ENCODE measurements at places on chromosomes 5 and 9.

DNA sequence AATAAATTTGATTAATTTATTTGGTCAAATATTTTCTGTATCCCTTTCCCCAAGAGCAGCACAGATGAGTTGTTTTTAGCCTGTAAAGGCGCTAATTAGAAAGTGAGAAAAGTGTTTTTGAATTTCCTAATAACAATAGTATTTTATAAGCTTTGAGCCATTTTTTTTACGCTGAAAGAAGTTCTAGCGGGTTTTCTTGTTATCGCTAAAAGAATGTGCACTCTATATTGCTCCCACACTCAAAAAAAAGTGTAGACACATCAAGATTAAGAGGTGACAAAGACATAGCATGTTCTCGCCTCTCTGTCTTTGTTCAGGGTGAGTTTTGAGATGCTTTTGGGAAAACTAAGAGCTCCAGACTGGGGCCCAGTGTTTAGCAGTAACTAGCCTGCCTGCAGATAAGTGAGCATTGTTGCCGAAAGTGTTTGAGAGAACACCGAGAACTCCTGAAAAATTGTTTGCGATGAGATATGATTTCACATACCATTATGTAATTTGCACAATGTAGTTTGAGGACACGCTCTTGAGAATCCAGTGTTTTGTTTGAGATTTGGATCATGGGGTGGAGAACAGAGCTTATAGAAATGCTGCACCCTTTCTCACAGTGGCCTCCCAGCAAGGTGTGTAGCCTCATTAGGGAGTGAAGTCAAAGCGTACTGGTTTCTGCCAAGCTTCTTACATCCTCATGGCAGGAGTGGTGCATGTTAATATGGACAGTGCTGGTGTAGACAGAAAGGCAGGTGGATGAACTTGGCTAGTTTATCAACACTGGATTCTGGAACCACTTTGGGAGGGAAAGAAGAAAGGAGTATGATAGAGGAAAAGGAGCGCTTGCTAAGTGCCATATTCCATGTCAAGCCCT is 1.5 kb downstream of the F2R start:
- DNase-seq: no peak

DNA sequence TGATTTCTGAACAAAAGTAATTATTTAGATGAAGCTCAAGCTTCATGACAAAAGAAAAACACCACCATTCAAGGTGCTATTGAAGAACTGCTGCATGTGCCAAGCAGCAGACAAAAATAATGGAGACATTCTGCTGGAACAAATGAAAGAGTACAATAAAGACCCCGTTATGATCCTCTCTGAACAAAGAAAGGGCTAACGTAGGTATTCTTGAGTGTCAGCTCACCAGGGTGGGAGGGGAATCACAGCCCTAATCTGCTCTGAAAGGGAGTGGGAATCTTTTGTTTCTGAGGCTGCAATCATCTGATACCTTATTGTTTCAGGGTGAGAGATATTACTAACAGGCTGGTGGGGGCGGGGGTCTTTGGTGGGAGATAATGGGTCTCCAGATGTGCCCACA is 15.4 kb downstream of the CEMIP2 start:
- DNase-seq: no peak

DNA sequence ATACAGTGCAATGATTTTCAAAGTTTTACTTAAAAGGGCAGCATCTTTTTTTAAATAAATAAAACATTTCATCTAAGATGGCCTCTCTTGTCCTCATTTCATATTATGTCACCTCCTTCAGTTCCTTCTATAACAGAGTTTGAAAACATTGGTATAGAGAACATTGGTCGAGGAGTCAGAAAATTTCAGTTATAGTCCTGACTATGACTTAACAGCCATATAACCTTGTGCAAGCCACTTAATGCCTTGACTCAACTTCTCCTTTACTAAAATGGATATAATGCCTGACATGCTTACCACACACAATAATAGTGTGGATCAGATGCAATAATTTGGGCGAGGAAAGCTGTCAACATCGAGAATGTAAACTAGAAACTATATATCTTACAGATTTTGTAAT is 22.6 kb downstream of the SSBP2 start:
- DNase-seq: no peak

DNA sequence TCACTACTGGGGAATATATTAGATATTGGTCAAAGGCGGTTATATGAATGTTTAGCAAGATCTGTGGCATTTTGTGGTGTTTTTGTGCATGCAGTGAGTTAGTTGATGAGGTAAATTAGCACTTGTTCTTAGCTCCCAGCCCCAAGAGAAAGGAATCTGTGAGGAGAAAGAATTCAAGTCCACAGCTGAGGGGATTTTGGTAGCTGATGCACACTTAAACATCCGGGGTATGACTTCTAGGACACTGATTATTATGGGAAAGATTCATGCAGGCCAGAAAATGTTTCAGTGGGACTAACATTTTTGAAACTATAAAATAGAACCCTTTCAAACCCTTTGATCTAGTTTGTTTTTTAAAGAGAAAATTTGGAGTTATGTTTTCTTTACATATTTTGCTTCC is 118.2 kb upstream of the RPS23 start:
- no peak for DNase-seq

GRCh38 chr9:84617411-84618029 is 52.0 kb upstream of the NTRK2 start:
- DNase-seq: no peak

GRCh38 chr5:32794086-32794485 is 83.0 kb downstream of the NPR3 start:
- no peak for DNase-seq

- DNase-seq: no peak
Measured at GRCh38 chr5:92775711-92776615, 805.1 kb downstream of the NR2F1-AS1 start.
